Activated naive CD4-positive, alpha-beta T cell treated with Interleukin-2 at 50 U/mL for 16 hours (primary cell): ENCODE measurements at places on chromosomes 3 and 15.

GRCh38 chr15:101476756-101477155 is 12.8 kb downstream of the PCSK6 start:
- DNase-seq, result no peak

DNA sequence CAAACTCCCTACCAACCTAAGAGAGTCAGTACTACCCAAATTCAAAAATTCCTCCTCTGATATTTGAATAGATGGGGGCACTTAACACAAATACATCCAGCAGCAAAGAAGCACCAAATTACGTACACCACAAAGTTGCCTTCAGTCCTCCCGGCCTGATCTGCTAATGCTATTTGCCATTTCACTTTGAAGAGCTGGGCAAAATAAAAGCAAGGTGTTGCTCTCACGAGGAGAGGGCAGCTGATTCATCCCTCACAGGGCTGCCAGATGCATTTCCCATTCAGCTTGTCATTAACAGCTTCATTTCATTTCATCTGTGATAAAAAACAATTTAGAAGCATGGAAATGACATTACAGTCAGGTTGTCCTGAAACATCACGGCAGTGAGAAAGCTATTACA is 283.4 kb upstream of the VEPH1 start:
- DNase-seq, result no peak

DNA sequence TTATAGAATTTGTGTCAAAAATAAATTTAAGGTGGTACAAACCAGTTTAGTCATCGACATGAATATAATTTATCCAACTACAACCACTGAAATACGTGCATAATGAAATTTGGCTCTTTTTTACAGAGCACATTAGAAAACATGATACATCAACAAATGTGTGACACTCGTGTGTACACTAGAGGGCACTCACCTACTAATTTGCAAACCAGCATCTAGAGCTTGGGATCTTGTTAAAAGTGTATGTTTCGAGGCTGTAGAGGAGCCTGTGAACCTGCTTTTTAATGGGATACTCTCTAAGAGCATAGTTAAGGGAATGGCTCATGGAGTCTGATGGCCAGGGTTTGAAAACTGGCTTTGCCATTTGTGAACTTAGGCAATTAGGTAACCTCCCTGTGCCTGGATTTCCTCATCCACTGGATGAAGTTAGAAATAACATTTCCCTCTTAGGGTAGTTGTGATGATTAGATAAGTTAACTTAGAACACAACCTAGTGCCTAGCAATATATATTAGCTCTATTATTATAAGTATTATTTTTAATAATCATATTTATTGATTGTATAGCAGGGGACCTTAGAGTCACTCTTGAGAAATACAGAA is 8.8 kb upstream of the CPOX start:
- DNase-seq, result no peak

DNA sequence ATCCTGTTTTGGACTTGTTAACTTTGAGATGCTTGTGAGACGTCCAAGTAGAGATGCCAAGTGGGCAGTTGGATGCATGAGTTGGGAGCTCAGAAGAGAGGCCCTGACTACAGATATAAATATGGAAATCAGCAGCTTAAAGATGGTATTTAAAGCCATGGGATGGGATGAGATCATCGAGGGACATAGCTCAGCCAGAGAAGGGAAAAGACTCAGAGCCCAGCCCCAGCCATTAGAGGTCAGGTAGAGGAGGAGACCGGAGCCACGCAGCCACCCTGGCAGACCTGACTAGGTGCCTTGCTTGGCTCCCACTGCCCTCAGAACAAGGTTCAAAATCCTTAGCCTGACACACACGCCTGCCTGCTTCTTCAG is 31.1 kb downstream of the ATP2B2 start:
- no peak for DNase-seq

DNA sequence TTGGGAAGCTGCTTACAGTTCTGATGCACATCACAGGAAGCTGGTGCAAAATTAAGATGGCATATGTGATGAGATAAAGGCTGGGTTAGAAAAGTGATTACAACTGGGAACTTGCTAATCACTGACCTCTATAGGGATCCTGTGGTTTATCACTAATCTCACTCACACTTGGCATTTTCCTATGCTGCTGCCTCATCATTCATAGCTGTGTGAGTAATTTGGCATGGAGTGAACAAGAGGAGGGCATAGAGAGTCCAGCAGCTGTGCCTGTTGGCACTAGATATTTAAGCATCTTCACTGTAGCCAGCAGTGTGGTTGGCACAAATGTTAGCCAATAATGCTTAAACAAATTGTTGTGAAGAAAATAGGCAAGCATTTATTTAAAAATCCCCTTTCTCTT is 217.7 kb upstream of the CGNL1 start:
- DNase-seq, result no peak

DNA sequence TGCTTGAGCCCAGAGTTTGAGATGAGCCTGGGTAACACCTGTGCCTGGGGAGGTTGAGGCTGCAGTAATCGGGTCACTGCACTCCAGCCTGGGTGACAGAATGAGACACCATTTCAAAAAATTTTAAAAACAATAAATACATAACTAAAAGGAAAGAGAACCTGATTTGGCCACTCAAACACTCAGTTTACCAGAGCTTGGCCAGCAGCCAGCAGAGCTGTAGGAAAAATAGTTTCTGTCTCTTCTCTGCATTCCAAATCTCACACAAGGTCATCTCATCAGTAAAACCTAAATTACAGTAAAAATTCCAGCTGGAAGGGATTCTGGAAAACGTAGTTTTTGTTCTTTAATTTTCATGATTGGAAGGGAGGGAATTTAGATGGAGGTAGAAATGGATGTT is 7.8 kb upstream of the PPM1L start:
- DNase-seq, result no peak

DNA sequence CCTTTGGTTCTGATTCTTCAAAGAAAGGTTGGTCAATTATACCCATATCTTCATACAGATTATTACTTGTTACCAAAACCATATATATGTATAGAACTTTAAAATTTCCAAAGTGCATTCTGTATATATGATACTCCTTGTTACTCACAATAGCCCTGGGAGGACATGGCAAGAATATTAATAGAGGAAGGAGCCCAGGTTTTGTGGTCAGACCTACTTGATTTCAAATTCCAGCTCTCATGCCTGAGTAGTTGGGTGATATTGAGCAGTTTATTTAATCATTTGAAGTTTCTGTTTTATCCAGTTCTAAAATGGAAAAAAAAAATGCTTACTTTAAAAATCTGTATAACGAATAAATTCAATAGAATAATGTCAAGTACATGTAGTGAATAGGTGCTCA is 2.5 kb downstream of the IL1RAP start:
- no peak for DNase-seq

DNA sequence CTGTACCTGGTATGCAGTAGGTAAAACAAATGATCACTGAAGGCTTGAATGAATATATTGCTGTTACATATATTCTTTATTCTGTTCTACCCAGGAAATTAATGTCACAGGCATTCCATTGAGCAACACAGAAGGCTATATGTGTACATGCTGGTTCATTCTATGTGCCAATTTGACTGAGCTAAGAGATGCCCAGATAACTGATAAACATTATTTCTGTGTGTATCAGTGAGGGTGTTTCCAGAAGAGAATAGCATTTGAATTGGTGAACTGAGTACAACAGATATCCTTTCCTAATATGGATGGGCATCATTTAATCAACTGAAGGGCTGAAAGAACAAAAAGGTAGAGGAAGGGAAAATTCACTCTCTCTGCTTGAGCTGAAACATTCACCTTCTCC is 886.8 kb downstream of the FHIT start:
- DNase-seq, result no peak

- DNase-seq, result no peak
These were observed 2.1 kb downstream of the ACVR2B start for GRCh38 chr3:38455639-38456430.

GRCh38 chr3:108985844-108986243 is 32.2 kb upstream of the GUCA1C start:
- no peak for DNase-seq

DNA sequence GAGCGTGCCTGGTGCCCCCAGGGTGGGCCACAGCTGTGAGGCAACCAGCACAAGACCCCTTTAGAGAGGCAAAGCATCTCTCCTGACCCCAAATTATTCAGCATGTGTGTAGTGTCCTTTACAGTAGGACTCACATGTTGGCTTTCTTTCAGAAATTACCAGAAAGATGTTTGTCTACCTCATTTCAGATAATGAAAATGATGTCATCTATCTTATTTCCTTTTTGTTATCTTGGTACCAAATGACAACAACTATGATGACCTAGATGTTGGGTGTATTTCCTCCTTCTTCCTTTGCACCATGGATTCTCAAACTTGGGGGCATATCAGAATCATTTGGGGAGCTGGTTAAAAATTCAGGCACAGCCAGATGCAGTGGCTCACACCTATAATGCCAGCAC is 50.5 kb downstream of the DAPK2 start:
- DNase-seq, result no peak

- DNase-seq, result no peak
These were observed 90.8 kb upstream of the CMC1 start for GRCh38 chr3:28150465-28151206.

- DNase-seq, result no peak
These were observed 284.5 kb upstream of the SEMA6D start for GRCh38 chr15:47432826-47433225.

- no peak for DNase-seq
These were observed 112.2 kb downstream of the RFTN1 start for GRCh38 chr3:16401273-16401672.

DNA sequence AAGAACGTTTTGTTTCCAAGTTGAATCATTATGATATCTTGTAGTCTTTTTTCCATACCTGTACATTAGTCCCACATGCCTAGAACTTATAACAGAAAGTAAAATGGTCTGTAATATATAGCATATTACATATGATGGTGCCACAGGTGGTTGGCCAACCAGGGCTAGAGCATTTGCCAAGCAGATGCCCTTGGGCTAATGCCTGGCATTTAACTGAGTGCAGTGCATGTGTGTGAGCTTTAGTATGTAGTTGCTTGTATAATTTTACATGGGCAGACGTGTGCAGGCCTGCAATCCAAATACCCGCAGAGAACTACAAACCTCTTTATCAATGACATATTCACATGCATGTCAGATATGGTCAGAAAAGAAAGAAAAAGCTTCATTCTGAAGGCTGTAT is 27.5 kb downstream of the THSD4 start:
- DNase-seq, result no peak

DNA sequence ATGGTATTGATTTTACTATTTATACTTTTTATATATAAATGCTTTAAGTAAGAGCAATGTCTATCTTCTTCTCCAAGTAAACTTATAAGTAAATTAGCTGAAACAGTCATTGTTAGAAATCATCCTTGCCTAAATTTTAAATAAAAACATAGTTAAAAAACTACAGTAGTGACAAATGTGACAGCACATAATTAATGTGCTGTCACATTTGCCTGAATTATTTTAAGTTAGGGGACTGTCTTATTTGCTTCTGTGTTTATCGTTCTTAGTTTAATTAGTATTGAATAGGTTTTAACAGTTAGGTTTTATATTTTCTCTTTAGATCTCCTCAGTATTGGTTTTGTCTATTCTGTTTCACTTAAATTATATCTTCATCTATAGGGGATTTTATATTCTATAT is 36.1 kb downstream of the SLMAP start:
- no peak for DNase-seq

GRCh38 chr3:144921710-144922109 is 950.1 kb downstream of the DIPK2A start:
- no peak for DNase-seq

GRCh38 chr3:185820973-185821758 is 3.7 kb downstream of the IGF2BP2 start:
- no peak for DNase-seq

DNA sequence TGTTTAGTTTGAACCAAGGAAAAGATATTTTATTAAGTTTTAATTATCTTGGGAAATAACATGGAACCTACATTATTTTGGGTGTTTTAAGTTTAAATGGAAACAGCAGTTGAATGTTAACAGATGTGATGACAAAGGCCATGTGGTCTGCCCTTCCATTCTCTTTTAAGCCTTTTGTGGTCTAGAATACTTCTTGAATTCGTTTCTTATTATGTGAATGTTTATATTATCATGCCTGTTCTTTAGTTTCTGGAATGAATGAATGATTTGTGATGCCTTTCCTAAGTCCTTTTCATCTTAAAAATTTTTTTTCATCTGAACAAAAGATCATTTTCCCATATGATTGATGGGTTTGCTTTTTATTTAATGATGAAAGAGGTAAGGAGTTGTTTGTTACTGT is 44.6 kb downstream of the SNRK start:
- no peak for DNase-seq

DNA sequence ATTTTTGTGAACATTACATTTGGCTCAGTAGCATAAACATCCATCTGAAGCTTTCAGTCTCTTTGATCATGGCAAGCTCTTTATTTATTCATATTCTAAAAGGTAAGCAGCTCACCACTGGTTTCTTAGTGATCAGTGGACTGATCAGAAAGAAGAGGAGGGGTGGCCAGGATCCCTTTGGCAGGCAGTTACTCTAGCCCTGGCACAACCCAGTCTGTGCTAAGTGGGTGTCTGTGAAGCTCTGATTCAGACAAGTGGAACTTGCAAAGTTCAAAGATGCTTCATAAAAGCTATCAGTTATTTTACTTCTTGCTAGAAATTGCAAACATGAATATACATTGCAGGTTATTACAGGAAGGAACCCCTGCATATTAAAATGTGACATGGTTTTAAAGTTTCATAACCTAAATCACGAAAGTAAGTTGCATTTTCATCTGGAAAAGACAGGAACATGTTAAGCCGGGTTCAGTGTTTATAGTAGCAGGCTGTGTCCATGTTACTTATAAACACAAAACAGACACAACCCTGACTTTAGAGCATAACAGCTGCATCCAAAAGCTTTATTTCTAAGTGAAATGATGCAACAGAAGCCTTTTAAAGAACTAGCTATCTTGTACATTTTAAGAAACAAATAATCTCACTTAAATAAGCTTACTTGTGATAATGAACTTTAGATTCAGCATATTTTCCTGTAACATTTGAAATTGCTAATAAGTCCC is 785.3 kb downstream of the MCTP2 start:
- DNase-seq, result no peak

GRCh38 chr3:138849222-138849940 is 14.7 kb upstream of the PIK3CB start:
- DNase-seq, result no peak

- no peak for DNase-seq
These were observed 48.8 kb upstream of the SRGAP3 start for GRCh38 chr3:9298236-9298635.

DNA sequence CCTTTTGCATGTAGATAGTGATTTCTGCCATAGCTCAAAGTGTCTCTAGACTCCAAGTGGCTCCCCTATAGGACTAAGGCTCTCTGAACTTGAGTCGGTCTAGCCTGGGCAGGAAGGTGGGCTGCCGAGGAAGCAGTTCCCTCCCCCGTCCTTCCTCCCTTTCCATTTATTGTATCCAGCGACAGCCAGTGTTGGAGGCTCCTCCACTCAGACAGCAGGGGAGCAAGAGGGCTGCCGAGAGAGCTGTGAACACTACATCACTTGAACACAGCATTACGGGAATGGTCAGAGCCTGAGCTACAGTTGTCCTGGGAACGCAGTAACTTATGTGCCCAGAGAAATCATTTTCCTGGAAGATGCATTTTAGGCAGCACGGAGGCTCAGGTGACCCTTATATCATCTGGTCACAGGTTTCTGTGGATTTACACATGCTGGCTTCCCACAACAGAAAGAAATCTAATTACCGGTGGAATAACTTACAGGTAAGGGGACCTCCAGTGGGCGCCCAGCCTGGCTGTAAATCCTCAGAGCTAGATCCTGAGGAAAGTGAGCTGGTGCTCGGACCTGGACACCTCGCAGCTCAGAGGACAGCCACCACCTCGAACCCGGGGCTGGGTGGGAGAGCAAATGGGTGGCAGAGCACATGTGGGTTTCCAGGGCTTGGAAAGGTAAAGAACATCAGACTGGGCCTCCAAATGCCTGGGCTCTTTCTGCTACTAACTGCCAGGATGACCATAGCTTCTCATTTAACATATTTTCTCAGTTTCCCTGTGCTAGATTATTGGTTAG is 197.1 kb downstream of the UACA start:
- DNase-seq, result no peak
